Activated T-cell treated with anti-CD3 and anti-CD28 coated beads for 48 hours (primary cell): ENCODE measurements at places on chromosomes 7 and 10.

- no peak for DNase-seq
Measured at GRCh38 chr10:98380493-98381339, 34.3 kb downstream of the PYROXD2 start.

DNA sequence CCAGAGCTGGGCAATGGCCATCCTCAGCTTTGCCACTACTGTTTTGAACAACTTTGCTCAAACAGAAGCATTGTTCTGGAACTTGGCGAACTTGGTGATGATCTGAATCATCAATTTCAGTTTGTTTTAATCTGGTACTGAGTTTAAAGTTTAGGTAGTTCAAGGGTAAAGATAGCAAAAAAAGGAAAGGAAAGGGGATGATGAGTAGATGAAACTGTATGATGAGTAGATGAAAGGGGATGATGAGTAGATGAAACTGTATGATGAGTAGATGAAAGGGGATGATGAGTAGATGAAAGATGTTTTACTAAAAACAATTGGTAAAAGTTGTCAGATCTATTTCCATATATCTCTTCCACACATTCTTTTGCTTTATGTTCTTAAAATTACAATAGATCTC, 737.0 kb downstream of the LRMDA start:
- DNase-seq, result no peak

DNA sequence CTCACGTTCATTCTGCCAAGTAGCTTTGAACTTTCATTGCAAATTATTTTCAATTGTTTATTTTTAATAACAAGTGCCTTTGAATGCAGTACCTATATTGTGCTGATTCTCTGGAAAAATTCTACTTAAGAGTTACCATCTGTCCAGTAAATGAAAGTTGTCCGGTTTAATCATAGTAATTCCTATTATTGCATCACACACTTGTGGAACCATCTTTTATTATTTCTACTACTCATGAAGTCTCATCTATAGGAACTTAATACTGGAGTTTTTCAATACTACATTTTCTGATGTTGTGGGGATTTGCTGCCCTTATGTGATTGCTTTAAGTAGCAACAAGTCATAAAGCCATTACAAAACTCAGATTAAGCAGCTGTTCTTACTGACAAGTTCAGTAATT, 16.5 kb upstream of the SKAP2 start:
- DNase-seq, result no peak

GRCh38 chr10:99520847-99521764, 11.6 kb upstream of the NKX2-3 start:
- DNase-seq, result no peak

- DNase-seq, result no peak
Measured at GRCh38 chr7:94059746-94060145, 55.6 kb upstream of the BET1 start.

DNA sequence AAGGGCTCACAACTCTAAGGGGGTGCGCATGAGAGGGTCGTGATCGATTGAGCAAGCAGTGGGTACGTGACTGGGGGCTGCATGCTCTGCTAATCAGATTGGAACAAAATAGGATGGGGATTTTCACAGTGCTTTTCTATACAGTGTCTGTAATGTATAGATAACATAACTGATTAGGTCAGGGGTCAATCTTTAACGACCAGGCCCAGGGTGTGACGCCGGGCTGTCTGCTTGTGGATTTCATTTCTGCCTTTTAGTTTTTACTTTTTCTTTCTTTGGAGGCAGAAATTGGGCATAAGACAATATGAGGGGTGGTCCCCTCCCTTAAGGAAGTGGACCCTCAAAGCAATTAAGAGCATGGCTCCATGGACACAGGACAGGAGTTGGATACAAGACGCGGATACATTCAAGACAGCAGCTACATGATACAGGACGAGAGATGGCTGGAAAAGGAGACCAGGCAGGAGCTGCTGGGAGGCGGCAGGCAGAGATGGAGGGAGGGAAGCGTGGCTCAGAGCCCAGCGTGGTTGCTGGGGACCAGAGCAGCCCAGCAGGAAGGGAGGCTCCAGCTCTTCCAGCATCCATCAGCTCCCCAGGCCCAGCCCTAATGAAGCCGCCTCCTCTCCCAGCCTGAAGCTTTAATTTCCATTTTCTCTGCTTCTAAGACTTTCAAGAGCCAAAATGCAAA, 31.6 kb downstream of the GSDME start:
- no peak for DNase-seq

GRCh38 chr7:98051118-98051744, 55.4 kb upstream of the LMTK2 start:
- peak; percentile 59 for DNase-seq

GRCh38 chr10:49620841-49621378, 7.1 kb downstream of the CHAT start:
- no peak for DNase-seq

GRCh38 chr10:14456870-14457266, 126.1 kb upstream of the FRMD4A start:
- DNase-seq, result no peak

DNA sequence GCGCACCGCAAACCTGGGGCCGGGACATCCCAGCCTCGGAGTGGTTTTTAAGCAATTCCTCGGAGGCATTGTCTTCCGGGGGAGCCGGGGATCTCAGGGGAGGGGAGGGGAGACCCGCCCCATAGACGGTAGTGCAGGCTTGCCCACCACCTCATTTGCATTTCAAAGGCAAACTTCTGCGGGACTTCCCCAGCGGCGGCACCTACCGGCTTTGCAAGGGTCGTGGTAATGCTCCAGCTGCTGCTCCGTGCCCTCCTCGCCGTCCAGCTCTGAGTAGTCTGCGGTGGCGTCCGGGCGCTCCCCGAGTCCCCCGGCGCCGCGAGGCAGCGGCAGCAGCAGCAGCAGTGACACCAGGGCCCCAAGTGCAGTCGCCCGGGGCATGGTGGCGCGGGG, 425 bp downstream of the TLL2 start:
- no peak for DNase-seq

- no peak for DNase-seq
Measured at GRCh38 chr7:28729281-28729680, 228.8 kb downstream of the TRIL start.

- no peak for DNase-seq
Measured at GRCh38 chr10:7756360-7756992, 31.3 kb downstream of the KIN start.

DNA sequence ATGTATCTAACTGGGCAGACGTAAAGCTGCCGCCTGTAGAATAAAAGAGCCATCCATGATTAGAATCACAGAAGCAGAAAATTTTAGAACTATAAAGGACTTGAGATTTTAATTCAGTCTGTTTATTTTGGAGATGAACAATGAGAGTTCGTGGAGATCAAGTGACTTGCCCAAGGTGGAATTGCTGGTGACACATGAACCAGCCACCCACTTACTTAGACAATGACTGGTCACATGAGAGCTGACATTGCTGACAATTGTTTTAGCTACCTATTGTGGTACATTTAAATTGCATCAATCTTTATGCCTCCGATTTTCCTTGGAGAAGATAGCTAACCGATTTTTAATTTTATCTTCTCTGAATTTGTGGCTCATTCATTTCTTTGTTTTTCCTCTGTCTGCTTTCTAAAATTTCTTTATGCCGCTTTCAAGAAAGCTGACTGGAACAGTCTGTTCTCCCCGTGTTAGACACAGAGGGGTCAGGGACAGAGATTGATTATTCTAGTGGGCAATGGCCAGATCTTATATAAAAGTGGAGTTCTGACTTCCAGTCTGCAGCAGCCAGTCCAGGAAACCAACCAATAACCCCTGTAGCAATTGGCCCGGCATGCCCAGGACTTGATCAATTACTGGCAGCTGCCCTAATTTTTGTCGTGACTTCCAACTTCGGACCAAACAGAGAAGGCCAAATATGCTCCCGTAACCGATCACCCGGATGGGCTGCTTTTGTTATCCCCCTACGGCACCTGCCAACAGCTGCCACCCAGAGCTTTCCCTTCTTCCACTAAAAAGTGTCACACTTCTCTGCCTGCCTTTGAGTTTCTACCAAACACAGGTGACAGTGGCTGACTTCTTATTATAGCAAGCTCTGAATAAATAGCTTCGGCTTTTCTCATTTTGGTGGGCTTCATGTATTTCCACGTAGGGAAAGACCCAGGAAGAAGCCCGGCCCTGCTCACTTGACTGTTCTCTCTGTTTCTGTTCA, 241.6 kb downstream of the CAMK1D start:
- no peak for DNase-seq

DNA sequence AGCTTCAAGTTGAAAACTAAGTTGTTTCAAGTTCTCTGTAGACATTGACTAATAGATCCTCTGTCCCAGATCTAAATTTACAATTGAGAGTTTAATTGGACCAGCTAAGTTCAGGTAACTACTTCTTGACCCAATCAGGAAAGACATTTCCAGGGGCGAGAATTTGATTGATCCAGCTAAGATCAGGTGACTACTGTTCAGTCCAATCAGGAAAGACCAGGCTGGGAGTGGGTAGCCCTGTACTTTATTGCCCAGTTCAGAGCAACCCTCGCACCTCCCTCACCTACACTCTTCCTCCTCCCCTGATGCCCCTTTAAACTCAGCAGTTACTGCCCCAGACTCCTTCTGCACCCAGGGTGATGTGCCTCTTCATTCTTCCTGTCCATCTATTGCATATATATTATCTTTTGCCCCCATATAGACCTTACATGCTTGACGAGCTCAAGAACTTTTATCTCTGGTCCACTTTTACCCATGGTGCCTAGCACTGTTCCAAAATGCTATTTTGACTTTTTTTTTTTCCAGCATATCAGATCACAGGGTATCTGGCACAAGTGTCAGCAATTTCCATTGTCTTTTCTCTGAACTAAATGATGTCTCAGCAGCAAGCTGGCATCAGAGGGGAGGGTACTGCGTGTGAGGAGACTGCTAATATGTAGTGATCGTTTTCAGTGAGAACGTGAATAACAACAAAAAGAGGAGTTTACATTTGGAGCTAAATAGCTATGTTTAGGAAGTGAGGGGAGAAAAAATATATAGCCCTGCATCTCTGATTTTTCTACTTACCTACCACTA, 169.4 kb downstream of the KIAA1217 start:
- no peak for DNase-seq

- no peak for DNase-seq
Measured at GRCh38 chr7:25333296-25333928, 105.1 kb upstream of the NPVF start.

DNA sequence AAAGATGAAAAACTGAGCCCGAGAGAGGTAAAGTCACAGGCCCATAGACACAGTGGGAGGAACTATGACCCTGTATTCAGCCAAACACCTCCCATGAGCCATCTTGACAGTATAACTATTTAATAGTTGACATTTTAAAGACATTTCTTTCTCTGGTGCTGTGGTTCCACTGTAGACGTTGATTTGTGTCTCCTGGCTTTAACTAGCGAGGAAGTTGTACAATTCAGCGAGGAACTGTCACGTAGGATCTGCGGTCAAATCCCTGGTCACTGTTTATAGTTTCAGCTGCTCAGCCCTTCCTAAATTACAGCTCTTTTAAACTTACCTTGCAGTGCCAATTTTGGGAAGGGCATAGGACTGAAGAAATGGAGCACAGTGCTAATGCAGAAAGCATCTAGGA, 7.1 kb upstream of the CELF2 start:
- no peak for DNase-seq

DNA sequence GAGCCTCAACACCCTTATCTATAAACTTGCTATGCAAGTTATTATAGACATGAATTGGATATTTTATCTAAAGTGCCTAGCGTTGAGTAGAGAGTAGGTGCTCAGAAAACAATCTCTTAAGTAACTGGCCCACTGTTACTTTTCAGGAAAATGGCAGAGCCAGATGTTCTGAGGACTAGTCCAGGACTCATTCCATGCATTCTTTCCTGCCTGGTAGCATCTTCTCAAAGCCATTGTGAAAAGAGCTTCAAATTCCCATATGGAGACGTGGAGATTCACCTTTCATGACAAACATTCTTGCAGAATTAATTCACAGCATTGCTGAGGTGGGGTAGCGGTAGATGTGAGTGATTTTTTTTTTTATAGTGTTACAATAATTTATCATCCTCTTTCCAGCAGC, 35.9 kb upstream of the ITPRID1 start:
- DNase-seq, result no peak

GRCh38 chr7:2198206-2198605, 34.5 kb downstream of the MAD1L1 start:
- DNase-seq, result no peak

DNA sequence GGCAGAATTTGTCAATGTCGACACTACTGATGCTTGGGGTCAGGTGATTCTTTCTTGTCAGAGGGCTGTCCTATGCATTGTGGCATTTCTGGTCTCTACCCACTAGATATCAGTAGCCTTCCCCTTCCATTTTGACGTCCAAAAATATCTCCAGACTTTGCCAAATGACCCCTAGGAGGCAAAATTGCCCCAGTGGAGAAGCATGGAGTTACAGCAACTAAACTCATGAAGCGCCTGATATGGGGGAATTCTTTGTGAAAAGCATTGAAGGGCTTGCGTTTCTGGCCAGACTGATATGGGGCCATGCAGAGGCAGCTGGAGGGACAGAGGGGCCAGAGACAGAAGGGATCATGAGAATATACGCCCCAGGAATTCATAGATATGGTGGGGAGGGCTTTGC, 43.6 kb downstream of the ADRB1 start:
- no peak for DNase-seq

- DNase-seq, result no peak
Measured at GRCh38 chr10:132347211-132347930, 15.4 kb downstream of the LRRC27 start.

- DNase-seq, result peak; percentile 71
Measured at GRCh38 chr7:2863461-2864066, 19.5 kb upstream of the GNA12 start.

DNA sequence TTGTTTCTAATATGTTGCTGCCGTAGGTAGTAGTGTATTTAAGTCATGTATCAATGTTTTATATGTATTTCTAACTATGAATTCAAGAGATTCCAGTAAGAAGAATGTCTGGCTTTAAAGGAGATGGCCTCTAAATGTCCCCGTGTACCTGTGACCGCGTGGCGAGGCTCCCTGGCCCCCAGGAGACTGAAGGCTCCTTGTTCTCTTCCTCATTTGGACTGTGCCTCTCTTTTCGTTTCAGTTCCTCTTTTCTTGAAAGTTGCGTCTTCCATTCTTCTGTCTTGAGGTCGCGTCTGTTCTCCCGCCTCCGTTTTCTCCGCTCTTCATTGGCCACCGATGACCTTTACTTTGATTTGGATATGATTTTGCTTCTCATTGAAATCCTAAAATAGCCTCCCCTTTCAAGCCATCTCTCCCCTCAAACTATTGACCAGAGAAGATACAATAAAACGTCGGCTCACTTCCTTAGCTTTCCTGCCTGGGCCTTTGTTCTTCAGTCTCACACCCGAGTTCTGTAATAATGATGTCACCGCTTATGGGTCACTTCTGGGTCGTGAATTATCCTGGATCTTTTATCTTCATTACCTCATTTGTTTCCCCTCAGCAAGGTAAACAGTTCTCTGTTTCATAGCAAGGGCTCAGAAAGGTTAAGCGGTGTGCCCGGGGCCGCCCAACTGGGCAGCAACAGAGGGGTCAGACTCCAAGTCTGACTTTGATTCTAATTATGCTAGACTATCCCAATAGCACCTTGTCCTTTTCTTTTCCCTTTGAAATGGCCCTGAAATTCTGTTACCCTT, 28.7 kb downstream of the WIPI2 start:
- no peak for DNase-seq
